ENCODE measurements at places on chromosomes 13 and 19. TPM values are rescaled to one million over a fixed set of nuclear protein-coding genes. Genes with fewer than 3 reads are reported as not detected.

MEIOSIN gene
- total RNA-seq, result not detected

KRTDAP gene
- not detected for total RNA-seq

VSTM1 gene
- total RNA-seq, result not detected

XRCC1 gene
- 21.6 TPM for total RNA-seq

CEACAM4 gene
- 2.6 TPM for total RNA-seq

ZNF723 gene
- not detected for total RNA-seq

NLRP4 gene
- total RNA-seq, result not detected

C19orf73 gene
- 6.5 TPM for total RNA-seq

EPSTI1 gene
- 4.4 TPM for total RNA-seq

ZSCAN18 gene
- 19.2 TPM for total RNA-seq

MRPL4 gene
- total RNA-seq, result 60.8 TPM

IZUMO4 gene
- 11.1 TPM for total RNA-seq

VMAC gene
- 7.3 TPM for total RNA-seq

All from subcutaneous adipose tissue (tissue), 4 donors.